ENCODE measurements at places on chromosomes 3 and 15.

DNA sequence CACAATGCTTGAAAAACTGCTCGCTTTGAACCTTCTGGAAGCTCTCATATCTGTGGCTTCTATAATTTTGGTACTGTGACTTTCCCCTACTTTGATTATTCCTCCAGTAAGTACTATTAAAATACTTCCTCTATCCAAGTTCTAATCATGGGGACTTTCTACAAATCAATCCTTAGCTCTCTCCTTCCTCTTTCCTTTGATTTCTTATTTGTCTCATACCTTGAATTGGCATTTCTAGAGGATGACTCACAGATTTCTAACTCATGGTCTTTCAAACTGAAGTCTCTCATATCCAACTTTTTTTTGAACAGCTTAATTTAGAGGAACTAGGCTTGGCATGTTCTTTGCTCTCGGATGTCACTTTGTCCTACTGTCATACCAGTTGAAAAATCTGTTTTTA, 241.8 kb downstream of the TBC1D5 start:
- DNase-seq = no peak

- DNase-seq = no peak
These were observed 701.6 kb upstream of the CBLB start for GRCh38 chr3:106570426-106570825.

DNA sequence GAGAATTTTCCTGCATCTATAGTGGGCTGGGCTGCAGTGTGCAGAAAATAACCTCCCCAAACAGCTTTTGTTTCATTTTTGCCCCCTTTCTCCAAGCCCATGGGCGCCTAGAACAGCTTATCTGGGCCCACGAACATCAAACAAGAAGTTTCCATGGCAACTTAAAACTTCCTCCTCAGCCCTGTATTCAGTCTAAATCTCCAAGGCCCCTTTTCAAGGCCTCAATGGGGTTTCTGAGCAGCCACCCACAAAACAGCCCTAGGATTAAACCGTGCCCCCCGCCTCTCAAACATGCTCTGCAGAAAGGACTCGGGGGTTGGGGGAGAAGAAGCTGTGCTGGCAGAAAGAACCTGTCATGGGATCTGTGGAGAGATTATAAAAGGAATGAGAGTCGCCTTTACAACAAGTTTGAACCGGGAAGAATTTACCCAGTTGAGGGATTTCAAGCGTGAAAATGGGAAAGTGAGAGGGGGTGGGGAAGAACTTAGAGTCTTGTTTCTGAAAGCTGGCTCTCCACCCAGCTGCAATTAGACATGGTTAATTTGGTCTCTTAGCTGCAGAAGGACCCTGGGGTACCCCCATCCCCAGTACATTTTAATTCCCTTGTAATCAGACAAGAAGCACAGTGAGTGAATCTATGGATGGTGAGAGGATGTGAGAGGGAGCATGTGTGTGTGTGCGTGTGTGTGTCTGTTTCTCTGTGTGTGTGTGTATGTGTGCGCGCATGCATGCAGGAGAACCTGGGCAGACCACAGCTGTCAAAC, 4.3 kb upstream of the FAM107A start:
- DNase-seq = no peak

- no peak for DNase-seq
These were observed 204.2 kb downstream of the GHSR start for GRCh38 chr3:172244011-172244410.

DNA sequence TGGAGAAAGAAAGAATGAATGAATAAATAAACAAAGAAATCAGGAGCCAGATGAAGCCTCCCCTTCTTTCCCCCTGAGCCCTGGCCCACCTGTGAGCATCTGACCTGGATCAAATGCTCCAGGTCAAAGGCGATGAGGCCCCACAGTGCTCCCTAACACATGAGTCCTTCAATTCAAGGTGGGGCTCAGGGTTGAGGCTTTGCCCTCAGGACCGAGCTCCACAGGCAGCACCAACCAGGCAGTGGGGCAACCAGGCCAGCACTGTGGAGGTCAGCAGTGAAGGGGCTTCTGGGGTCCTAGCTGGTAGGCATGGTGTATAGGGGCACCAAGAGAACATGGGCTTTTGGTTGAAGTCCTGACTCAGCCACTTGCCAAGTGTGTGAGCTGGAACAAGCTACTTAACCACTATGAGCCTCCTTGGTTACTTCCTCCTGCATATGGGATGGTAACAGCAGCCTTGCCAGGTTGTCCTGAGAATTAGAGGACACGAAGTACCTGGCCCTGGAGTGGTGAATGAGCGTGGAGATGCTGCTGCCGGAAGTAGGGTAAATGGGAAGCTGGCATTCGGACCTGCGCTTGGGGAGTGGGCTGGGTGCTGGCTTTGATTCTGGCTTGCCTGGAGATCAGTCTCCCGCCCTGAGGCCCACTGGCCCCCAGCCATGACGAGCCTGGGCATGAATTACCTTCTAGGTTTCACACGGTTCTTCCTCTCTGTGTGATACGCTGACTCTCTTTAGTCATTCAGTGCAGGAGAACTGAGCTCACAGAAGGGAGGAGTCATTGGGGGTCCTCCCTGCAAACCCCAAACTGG, 10.0 kb upstream of the PAQR5 start:
- DNase-seq = no peak

- no peak for DNase-seq
These were observed 8.9 kb downstream of the CFAP20DC start for GRCh38 chr3:59040902-59041301.

GRCh38 chr15:78208341-78208844, 26.0 kb downstream of the ACSBG1 start:
- DNase-seq = no peak

DNA sequence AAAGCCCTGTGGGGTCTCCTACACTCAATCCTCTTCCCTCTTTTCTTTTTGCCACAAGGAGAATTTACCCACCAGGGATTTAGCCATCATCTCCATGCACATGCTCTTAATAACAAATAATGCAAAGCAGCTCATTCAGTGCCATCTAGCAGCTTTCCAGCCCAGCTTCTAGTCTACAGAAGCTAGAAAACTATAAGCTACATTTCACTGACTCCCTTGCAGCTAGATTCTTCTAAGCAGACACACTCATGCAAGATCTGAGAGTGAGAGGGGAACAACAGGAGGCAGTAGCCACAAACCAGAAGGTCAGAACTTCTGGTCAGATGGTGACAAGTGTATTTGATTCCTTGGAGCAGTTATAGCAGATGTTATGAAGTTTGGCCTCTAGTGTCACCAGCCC, 25.5 kb downstream of the OSBPL10 start:
- DNase-seq = no peak

DNA sequence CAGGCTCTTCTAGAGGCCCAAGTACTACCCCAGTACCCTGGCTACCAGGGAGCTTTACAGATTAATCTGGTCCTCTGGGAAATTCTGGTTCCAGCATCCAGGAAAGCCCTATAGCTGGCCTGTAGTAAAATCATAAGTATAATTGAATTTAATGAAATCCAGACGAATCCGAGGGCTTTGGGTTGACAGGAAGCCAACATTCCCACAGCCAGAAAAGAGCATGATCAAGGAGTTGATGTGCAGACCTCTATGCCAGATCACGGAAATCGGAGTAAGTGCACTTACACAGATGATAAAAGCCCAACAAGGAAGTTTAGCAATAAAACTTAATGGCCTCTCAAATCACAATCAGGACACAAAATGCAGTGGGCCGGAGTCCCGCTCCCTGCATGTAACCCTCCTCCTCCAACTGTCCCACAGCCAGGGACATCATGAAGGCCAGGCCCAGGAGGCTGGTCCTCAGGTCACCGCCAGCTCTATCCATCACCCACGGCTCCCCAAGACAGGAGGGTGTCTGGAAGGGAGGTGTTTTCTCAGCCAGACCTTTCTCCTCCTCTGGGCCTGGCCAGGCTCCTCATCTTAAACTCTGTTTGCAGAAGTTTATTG, 62.8 kb upstream of the SEC22A start:
- no peak for DNase-seq

GRCh38 chr3:9686050-9686550, 17.5 kb upstream of the CPNE9 start:
- no peak for DNase-seq

- DNase-seq = no peak
These were observed 19.3 kb upstream of the ZPLD1 start for GRCh38 chr3:102415553-102415952.

DNA sequence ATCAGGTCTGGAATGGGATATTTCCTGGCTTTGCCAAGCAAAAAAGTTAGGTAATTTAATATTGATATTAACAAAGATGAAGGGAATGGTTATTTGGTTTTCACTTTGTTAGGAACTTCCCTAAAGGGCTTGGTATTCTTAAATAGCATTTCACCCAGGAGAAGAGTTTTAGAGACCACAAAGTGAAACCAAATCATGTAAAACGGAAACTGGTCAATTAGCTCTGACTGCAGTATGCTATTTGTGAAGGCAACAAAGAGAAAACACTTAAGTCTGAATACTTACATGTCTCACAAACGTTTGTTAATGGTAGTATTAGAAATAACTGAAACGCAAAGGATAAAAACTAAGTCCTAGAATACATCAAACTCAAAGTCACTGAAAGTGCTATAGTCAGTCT, 32.4 kb upstream of the SETMAR start:
- DNase-seq = no peak

GRCh38 chr3:14077310-14077709, 47.4 kb downstream of the CHCHD4 start:
- DNase-seq = no peak

DNA sequence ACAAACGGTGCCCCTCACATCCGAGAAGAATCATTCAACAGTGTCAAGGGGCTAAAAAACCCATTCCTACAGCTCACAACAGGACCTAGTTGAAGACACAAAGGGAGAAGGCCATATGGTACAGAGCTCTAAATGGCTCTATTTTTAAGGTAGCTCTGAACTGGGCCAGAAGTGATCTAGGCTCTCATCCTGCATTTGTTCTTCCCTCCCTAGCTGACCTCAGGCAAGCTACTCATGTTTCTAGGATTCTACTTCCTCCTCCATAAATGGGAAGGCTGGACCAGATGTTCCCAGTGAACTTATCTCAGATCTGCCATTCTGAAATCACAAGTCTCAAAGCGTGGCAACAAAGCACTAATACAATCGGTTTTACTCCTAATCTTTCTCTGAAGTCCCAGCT, 62.3 kb downstream of the CPNE4 start:
- DNase-seq = no peak

GRCh38 chr3:100040451-100041225, 73.7 kb downstream of the FILIP1L start:
- DNase-seq = no peak

- no peak for DNase-seq
These were observed 165.5 kb downstream of the MEX3B start for GRCh38 chr15:81880314-81880713.

DNA sequence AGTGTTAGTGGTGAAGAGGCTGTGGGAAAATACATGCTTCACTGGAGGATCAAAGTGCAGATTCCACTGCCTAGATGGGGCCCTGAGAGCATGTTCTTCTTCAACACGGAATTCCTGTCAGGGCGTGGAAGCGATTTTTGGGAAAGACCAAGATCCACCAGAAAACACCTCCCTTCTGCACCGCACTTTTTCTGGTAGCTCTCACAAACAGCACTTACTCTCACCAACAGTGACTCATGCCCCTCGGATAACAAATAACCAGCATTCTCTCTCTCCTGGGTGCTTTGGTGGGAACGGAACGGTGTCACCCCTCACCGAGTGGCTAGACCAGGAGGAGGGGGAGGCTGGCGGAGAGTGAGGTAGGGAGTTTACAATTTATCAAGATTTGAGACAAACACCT, 40.1 kb downstream of the ADAMTSL3 start:
- DNase-seq = no peak

GRCh38 chr3:50656417-50657195, 18.1 kb upstream of the DOCK3 start:
- no peak for DNase-seq

GRCh38 chr3:72452745-72453144, 395.5 kb downstream of the SHQ1 start:
- DNase-seq = no peak

DNA sequence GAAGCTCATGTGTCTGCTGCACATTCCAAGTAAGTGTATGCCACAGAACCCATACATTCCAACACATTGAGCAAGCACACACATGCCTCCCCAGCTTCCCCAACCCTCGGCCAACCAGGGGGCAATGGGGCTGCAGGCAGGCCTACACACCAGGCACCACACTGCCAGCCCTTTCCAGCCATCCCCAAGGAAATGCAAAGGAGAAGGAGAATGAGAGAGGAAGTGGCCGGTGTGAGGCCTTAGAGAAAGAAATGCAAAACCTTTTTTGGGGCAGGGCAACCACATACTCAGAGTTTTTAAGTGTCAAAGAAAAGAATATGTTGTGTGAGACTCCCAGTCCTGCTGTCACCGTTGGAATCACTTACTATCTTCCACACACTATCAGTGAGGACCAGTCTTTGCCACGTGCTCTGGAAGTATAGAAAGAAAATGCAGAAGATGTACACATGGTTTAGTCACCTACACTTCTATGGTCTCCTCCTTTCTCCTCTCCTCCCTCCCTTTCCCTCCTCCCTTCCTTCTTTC, 11.1 kb downstream of the IGF2BP2 start:
- DNase-seq = no peak

DNA sequence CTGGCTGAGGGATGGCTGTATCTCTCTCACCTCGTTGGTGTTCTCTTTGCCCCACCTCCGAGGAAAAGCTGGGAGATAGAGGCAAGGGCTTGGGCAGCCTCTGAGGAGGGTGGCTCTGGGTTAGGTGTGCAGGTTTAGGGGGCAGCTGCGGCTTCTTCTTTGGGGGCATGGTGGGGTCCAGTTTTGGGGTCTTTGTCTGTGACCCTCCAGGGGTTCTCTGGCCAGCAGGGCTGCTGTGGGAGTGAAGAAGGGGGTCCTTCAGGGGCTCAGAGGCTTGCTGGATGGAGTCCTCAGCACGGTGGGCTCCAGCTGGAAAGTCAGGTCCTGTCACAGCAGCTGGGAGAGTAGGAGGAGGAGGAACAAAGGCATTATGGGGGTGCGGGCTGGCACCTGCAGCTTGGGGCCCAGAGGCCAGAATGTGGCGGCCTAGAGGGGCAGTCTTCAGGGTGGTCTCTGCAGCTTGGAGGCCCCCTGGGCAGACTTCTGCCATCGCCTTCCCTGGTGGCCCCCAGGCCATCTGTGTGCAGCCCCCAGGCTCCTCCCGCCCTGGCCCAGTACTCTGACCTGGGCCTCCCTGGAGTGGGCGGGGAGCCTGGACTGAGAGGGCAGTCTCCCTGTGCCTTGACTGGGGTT, 7.0 kb downstream of the XIRP1 start:
- no peak for DNase-seq

GRCh38 chr15:93861956-93862741, 369.2 kb upstream of the MCTP2 start:
- no peak for DNase-seq

- DNase-seq = no peak
These were observed 38.3 kb downstream of the MTHFS start for GRCh38 chr15:79858469-79858868.

- DNase-seq = no peak
These were observed 36.8 kb downstream of the HGD start for GRCh38 chr3:120645083-120645845.

GRCh38 chr15:39213385-39213840, 367.5 kb upstream of the THBS1 start:
- DNase-seq = no peak

- no peak for DNase-seq
These were observed 114.3 kb downstream of the CORO2B start for GRCh38 chr15:68693071-68693470.

DNA sequence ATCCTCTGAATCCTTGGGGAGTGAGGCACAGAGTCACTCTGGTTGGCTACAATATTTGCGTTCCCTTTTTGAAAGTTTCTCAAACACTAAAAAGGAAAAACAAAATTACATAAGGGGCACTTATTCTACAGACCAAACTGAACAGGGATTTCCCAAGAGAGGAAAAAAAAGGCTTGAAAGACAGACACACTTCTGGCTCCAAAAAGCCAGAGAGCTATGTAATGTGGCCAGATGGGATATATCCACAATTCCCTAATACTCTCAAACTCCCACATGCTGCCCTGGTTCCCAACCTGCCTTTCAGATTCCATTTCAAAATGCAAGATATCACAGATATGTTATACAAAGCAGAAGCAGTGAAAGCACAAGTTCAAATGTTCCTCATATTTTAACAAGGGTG, 1.6 kb downstream of the FRMD4B start:
- no peak for DNase-seq
